HTR-8/SVneo (cell line): ENCODE measurements at places on chromosomes 5 and 9.

GRCh38 chr5:124730381-124730780 lies 16.1 kb downstream of the ZNF608 start:
- DNase-seq = no peak

DNA sequence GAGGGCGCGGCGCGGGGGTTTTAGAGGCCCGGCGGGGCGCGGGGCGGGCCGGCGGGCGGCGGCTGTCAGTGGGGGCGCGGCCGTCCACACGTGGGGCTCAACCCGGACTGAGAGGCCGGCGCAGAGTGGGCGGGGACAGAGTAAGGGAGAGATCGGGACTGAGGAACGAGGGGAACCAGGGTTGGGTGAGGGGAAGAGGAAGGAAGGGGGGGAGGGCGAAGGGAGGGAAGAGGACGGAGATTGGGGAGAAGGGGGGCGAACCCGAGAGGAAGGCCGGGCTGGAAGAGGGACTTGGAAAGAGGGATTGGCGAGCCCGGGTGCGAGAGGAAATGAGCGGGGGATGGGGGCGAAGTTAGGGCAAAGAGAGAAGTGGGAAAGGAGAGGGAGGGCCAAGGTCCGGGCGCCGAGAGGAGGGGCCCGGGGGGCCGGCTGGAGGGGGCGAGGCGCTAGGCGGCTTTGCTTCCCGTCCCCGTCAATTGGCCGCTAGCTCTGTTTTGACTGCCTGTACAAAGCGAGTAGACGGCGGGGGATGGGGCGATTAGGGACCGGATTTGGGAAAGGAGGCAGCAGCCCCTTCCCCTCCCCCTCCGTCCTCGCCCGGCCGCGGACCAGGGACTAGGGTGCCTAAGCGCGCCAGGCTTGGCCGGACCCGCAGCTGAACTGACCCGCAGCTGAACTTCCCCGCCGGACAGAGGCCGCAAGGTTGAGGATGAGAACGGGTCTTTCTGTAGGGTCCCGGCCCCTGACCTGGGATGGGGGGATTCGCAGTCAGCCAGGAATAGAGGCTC lies 399 bp upstream of the FBN2 start:
- DNase-seq = peak; percentile 79

DNA sequence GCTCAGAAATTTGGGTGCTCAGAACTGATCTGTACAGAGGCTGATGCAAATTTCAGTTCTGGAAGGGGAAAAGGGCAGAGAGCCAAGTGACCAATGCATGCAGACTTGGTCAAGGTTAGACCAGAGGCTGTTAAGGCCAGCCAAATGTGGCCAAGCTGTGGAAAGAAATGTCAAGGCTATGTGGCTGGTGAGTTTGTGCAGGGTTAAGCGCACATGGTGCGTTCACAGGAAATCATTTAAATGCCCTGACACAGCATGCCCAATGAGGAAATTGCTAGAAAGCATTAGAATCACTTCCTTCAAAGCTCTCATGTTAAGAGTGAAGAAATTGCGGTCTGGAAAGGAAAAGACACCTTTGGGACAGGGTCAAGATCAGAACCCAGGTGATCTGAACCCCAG lies 58.0 kb downstream of the PTPN3 start:
- no peak for DNase-seq

DNA sequence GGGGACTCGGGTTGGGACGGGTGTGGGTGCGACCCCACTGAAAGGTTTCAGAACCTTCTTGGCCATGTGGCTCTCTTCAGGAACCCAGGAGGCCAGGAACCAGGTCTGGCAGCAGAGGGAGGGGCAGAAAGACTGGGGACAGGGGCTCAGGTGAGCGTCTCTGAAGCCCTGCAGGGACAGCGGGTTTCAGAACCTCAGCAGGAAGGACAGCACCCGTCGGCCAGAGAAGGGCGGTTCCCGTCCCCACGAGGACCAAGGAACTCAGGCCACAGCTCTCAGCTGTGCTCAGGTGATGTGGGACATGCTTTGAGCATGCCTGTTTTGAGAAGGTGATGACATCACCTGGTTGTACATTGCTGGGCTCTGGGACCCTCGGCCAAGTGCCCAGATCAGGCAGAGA lies 25.7 kb downstream of the SLC12A7 start:
- no peak for DNase-seq

- peak; percentile 99 for DNase-seq
Observed at GRCh38 chr5:150409638-150410523, 2.8 kb downstream of the CD74 start.

- DNase-seq = no peak
Observed at GRCh38 chr5:59756373-59757035, 137.0 kb downstream of the PDE4D start.

DNA sequence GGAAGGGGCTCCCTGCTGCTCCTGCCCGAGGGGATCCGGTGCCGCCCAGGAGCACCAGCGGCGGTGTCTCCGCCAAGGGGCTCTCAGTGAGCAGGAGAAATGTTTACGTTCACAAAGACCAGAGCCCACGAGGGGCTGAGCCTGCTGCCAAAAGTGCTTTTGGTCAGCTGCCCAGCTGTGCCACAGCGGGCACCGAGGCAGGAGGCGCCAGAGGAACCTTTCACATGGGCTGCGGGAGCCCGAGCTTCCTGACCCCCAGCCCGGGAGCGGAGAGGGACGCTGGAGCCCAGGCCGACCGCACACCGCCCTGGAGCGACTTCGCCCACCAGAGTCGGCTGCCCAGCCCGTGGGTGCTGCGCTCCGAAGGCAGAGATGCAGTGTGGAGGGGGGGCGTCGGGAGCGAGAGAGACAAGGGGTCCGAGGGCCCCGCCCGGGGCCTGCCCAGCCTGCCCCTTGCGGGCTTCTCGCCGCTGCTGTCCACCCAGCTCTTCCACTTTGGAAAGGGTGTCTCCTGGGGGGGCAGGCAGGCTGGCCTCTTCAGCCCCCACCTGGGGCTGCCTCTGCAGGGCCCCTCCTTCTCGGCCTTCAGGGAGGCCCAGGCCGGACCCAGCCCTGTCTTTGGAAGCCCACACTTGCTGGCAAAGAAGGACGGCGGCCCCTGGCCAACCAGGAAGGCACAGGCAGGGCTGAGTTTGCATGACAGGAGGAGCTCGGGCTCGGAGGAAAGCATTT lies 7.9 kb downstream of the PPP1R26 start:
- no peak for DNase-seq

DNA sequence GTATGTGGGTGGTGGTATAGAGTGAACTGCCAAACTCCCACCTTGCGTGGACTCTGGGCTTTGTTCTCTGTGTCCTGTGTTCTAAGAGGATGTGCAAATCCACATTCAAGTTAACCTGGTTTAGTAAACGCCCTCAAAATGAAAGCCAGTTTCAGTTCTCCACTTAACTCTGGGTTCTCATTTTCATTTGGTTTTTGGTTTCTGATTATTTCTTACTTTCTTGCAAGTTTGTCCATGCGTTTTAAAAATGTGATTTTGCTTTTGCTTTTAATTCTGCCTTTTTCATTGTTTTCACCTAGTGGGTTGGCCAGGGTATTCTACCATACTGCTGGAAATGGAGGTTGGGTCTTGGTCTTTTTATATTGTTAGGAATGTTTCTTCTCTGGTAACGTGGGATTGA lies 38.2 kb downstream of the GALNT10 start:
- DNase-seq = no peak

- DNase-seq = no peak
Observed at GRCh38 chr5:148811756-148812155, 14.7 kb upstream of the ADRB2 start.

DNA sequence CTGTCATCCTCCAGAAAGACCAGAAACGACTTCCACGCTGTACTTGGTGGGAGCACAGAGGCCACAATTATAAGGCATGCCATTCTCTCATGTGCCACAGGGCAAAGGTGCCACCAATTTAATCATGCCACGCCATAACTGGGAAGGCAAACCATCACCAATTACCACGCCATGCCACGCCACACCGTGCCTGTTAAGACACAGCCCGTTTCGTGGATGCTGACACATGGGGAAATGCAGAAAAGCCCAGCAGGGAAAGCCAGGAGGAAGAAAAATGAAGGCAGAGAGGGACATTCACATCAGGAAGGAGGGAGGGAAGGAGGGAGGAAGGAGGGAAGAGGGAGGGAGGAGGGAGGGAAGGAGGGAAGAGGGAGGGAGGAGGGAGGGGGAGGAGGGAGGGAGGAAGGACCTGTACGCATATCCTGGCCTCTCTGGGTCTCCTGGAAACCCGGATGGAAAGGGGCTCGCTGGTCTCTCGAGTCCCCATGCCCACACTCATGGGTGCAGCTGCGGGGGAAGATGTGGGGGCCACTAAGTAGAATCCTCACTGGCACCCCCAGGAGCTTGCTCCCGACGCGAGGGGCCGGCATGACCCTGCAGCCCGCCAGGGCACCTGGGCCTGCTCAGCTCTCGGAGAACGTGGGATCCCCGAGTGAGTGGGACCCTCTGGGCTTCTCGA lies 61.7 kb upstream of the UBAC1 start:
- no peak for DNase-seq

DNA sequence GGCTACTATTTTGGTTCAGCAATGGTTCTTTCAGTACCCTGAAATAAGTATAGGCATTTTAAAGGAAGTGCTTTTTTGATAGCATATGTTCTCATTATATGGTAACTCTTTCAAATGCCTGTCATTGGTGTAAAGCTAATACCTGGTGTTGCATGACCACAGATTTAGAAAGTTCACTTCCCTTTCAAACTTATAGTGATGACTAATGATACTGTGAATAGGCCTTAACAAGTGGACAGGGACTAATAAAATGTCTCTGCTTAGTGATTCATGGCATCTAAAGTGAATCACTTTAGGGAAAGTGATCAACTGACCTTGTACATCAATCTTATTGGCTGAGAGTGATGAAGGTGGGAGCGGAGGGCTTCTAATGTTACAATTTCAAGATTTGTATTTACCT lies 21.6 kb downstream of the MRPL22 start:
- DNase-seq = peak; percentile 15

DNA sequence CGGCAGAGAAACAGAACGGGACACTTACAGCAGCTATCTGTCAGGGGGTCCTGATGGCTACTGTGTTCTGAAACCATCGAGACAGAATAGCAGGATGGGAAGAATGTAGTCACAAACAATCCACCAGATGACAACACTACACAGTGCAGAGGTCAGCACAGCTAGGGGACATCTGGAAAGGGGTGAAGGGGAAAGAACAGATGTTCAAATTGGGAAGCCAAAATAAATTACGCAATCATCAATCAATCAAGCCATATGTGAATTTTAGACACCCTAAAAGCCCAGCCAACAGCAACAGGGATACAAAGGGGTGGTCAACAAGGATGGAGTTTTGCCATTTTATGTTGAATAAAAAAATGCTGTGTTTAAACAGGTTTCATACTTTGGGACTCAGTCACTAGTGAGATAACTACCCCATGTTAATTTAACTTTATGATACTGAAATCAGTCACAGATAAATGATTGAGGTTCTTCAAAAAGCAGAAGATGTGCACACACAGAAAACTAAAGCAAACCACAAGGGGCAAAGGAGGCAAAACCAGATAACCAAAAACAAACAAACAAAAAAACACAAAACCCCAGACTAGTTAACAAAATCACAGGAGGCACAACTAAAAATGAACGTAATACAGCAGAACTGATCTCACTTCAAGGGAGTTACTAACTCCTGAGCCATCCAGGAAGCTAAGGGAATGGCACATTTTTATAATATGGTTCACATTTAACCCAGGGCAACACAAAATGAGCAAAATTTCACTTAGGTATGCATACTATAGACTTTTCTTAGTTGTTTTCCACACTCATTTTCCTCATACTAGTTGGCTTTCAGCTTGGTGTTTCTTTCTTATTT lies 65.9 kb downstream of the HABP4 start:
- no peak for DNase-seq

GRCh38 chr9:114116126-114116747 lies 17.1 kb upstream of the KIF12 start:
- DNase-seq = no peak

DNA sequence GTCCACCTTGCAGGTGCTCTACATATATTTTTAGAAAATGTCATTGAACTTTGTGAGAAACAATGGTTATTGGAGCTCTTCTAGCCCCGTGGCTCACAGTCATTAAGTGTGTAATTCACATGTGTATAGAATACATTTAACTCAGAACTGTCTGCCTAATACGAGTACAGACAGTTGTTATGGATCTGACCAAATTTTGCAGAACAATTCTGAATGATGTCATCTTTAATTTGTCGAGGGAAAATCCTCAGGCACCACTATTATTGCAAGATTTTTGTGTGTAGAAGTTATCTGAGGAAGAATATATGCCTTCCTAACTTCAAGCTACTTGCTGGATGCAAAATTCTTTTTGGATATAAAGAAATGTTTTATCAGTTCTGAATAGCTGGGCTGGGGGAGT lies 216.9 kb downstream of the CD180 start:
- DNase-seq = no peak

GRCh38 chr5:83133797-83134196 lies 56.5 kb downstream of the XRCC4 start:
- DNase-seq = no peak

- DNase-seq = no peak
Observed at GRCh38 chr5:32840606-32841005, 129.5 kb downstream of the NPR3 start.

- DNase-seq = no peak
Observed at GRCh38 chr5:73405691-73406090, 42.9 kb downstream of the FOXD1 start.

DNA sequence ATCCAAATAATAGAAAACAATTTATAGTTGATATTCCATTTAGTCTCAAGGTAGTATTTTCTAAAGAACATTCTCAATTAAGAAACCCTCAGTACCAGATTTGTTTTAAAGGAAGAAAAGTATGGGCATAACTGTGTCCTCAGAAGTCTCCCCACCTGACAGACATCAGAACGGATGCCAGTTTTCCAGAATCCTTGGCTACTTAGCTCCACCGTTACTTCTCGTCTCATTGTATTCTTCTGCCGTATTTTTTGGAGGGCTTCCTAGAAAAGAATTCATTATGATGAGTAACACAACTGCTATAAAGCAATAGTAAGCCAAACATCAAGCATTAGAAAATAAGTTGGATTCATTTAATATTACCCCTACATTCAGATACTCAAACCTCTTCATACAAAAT lies 67.8 kb downstream of the DROSHA start:
- DNase-seq = no peak

- DNase-seq = no peak
Observed at GRCh38 chr9:136316896-136317676, 10.3 kb upstream of the GPSM1 start.

DNA sequence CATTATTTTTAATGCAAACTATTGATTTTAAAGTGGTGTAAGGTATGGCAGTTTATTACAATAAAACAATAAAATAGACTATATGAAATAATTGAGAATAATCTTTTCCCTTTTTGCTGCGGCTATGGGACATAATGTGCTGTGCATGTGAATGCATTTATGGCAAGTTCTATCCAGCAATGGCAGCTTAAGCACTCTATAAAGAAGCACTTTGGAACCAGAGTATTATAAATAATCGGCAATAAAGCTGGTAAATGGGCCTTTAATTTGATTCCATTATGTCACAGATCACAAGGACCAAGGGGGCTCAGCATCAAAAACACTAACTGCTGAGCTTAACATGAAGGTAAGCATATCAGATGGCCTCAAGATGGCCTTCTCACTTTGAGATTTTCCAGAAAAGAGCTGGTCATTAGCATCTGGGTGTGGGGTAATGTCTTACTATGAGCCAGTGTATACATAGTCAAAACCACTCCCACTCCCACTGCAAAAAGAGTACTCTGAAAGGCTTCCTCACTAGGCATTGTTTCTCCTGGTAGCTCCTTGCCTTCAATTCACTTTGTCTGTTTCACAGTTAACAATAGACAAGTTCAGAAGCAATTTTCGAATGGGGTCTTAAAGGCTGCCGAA lies 97.1 kb upstream of the ASTN2 start:
- DNase-seq = no peak

- no peak for DNase-seq
Observed at GRCh38 chr5:34767180-34767579, 71.8 kb upstream of the TTC23L start.
